ENCODE measurements at places on chromosomes 5 and 9. TPM values are rescaled to one million over a fixed set of nuclear protein-coding genes. Genes with fewer than 3 reads are reported as not detected.

Gene GPR151
- not detected for total RNA-seq

Gene MRRF
- total RNA-seq: 32.5 TPM

Gene HTR1A
- not detected for total RNA-seq

Gene SPDL1
- 52.3 TPM for total RNA-seq

Gene CDKN2B-AS1
- total RNA-seq: 1.1 TPM

Gene LHX3
- total RNA-seq: not detected

Gene TRPM3
- 0.05 TPM for total RNA-seq

Gene SLIT3
- total RNA-seq: under 0.01 TPM

Gene SPINK7
- total RNA-seq: not detected

Gene CFAP90
- not detected for total RNA-seq

Gene ARL14EPL
- 0.07 TPM for total RNA-seq

All from mammary microvascular endothelial cell (primary cell).